ENCODE measurements at places on chromosomes 5 and 9. TPM values are rescaled to one million over a fixed set of nuclear protein-coding genes. Genes with fewer than 3 reads are reported as not detected.

Gene SV2C
- not detected for polyA plus RNA-seq

DNA sequence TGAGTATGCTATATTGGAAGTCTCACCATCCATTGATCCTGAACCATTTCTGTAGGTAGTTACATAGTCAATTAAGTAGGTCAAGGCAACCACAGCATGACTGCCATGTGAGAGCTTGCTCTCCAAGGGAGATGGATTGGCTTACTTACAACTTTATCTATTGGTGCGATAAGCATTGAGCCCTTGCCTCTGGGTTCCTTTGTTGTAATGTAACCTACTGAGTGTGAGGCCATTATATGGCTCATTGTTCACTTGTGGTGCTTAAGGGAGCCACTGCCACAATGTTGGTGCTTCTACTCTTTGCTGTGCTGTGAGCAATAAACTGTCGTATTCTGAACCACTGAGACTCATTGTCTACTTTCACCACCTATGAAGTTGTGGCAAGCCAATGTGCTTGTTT, 510.6 kb upstream of the ITGA1 start:
- no peak for DNase-seq

DNA sequence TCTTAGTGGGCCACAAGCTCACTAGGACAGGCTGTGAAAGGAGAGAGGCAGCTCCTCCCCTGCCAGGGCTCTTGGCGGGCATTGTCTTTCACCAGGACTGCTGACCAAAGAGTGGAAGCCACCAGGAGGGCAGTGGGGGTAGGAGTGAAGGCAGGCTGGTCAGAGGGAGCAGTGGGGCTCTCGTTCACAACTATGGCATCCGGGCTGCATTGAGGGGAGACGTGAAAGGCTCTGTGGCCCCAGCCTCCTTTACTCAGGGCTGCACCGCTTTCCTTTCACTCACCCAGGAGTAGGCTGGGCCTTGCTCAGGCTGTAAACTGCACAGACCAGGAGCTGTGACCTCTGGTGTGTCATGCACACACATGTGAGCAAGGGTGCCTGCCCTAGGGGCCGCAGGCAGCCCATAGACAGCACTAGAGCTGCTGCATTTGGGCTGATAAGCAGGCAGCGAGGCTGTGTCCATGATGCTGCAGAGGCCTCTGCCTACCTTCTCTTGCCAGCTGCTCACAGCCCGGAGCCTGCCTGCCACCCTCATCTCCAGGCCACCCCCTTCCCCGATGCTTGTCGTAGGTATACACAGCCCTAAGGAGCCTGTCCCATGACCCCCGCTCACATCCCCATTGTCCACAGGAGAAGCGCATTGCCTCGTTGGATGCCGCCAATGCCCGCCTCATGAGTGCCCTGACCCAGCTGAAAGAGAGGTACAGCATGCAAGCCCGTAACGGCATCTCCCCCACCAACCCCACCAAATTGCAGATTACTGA, 130.4 kb downstream of the DAB2IP start:
- no peak for DNase-seq

DNA sequence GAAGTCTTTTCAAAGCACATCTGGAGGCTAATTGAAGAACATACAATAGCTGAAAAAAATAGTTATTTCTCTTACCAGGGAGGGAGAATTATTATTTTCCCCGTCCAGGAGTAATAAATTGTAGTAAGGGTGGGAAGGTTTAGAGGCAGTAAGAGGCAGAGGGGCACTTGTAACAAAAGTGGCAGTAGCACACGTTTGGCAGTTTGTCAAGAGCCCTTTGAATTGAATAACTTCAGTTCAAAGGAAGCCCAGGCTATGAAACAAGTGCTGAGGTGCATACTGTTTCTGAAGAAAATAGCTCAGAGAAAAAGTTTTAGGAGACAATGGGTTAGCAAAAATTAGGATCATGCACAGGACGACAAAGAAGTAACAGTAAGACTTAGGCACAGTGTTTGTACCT, 451.3 kb downstream of the LRRC70 start:
- no peak for DNase-seq

All from hindlimb muscle (tissue), 1 donor.